ENCODE measurements at places on chromosomes 4 and X.

DNA sequence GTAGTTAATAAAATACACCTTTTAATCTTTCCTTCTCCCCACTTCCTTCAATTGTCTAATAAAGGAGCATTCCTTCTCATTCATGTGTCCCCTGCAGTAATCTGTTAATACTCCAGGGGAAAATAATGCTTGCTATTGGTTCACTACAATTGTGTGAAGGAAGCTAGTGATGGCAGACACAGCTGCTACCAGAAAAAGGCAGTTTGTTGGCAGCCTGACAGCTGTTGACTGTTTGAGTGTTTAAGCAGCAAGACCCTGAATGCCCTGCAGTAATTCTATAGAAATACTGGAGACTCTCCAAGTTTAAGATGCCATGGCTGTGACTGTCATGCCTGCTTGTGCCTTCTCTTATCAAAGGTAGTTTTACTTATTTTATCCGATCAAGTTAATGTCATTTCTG is 359.5 kb downstream of the C4orf33 start:
- no peak for DNase-seq

DNA sequence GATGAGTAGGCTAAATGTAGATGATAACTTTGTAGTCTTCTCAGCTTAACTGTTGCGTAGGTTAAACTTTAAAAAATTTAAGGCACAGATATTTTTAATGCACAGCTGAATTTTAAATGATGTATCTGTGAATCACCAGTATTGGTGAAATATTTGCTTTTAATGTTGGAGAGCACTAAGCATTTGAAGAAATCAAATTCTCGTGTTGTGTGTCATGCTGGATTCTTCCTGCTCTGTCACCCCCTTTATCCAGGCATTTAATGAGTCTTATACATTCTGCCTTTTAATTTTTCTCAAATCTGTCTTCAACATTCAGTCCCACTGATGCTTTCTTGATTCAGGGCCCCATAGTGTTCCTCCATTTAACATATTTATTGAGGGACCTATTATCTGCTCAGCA is 76.7 kb downstream of the SLC4A4 start:
- no peak for DNase-seq

DNA sequence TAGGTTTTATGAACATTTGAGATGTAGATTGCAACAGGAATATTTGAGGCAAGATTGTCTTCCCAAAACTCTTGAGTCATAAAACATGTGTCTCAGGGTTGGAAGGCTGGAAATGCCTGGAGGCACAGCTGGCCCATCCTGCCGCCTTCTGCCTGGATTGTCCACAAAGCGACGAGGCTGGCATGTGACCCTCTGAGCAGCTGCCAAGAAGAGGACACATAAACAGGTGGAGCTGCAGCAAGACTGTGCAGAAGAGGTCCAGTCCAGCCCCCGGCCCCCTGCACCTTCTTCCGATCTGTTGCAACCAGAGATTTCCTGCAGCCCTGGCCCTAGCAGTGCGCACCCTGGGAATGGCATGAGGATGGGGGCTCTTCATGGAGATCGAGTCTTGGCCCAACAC is 101.9 kb upstream of the BCOR start:
- DNase-seq, result no peak

GRCh38 chr4:99436976-99437722 is 2.0 kb upstream of the ADH7 start:
- no peak for DNase-seq

DNA sequence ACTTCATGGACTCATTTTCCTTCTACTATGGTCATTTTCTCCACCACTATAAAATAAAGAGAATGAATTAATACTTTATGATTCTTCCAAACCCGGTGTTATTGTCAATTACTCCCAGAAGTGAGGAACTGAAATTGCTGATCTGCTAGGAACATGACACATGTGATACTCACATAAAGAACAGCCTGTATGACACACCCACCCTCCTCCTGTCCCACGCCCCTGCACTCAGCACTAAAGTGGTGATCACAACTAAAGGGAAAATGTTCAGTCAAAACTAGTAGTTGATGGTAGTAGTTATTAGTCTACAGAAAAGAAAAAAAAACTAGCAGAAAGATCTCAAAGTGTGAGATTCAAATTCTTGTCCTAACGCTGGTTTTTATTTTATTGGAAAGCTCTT is 1508.3 kb downstream of the RAPGEF2 start:
- no peak for DNase-seq

DNA sequence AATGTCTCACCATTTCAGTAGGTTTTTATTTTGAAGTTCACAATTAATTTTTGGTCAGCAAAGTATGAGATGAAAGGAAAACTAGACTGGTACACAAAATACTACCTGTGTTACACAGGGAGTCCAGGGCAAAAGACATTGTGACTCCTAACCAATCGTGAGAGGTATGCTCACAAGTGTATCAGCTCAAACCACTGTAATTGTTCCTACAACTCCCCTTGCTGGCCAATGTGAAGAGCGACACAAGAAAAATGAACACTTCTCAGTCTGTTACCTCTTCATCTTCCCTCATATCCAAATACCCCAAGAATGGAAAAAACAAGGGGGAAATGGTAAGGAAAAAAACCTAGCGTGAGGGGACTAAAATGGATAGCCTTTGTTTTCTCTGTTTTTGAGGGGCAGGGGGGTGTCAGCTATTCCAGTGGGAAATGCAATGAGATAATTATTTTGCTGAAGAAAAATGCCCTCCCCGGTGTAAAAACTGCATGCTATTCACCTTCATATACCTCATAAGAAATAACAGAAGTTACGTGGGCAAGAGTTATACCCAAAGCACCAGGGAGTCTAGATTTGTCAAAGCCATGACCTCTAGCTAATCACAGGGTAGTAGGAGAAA is 30.6 kb upstream of the NSUN7 start:
- DNase-seq, result peak; percentile 85

GRCh38 chr4:56684320-56685050 is 3.4 kb upstream of the HOPX start:
- peak; percentile 54 for DNase-seq

Measured in choroid plexus epithelial cell (primary cell).